Effector memory CD8-positive, alpha-beta T cell (primary cell): ENCODE measurements at places on chromosomes 11 and 22.

- DNase-seq: no peak
Observed at GRCh38 chr11:130313383-130314183, 1.1 kb downstream of the ZBTB44 start.

GRCh38 chr11:113831314-113831713, 44.1 kb downstream of the USP28 start:
- no peak for DNase-seq

DNA sequence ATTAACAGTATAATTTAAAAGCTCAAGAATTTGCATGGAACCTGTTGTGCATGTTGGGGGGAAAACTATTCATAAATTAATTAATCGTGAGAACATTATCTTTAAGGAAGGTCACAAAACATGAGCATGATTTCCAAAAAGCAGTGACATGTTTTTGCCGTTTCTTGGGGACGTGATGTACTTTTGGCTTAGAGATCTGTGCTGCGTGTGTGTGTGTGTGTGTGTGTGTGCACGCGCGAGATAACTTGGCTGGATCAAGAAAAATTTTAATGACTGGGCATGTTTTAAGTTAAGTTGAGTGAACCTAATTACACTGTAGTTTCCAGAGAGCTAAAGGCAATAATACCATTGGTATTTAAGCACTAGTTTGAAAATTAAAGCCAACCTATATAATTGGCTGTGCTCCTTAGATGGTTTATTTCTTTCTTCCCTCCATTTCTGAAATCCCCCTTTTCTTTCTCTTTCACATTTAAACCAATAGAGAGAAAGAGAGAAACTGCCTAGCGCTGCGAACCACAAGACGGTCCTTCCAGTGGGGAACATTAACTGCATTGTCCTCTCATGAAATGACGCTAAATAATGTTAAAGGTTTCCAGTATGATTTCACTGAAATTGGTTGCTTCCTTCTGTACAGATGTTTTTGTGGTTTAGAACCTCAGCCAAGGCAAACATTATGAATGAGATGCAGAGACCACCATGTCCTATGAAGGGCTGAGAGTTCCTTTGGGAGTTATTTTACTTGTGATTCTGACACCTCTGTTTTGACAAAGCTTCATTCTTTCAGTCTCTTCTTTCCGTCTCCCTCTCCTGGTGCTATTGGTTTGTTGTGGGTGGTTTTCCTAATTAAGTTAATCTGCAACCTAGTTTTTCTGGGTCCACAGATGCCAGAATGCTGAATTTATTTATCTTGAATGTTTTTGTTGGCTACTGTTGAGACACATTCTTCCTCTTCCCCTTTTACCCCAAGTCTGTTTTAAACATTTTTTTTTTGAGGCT, 51.7 kb downstream of the ZBTB16 start:
- DNase-seq: no peak

DNA sequence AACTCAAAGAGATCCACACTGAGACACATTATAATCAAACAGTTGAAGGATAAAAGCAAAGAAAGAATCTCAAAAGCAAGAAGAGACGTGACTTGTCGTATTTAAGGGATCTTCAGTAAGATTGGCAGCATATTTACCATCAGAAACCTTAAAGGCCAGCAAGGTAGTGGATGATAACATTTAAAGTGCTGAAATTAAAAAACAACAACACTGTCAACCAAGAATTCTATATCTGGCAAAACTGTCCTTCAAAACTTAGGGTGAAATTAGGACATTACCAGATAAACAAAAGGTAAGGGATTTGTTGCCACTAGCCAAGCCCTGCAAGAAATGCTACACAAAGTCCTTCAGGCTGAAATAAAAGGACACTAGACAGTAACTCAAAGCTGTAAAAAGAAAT, 11.0 kb upstream of the MUC5B start:
- DNase-seq: no peak

- DNase-seq: peak; percentile 74
Observed at GRCh38 chr22:50599816-50600455, 657 bp upstream of the MAPK8IP2 start.

- no peak for DNase-seq
Observed at GRCh38 chr11:80473562-80473961, 1032.7 kb upstream of the TENM4 start.

DNA sequence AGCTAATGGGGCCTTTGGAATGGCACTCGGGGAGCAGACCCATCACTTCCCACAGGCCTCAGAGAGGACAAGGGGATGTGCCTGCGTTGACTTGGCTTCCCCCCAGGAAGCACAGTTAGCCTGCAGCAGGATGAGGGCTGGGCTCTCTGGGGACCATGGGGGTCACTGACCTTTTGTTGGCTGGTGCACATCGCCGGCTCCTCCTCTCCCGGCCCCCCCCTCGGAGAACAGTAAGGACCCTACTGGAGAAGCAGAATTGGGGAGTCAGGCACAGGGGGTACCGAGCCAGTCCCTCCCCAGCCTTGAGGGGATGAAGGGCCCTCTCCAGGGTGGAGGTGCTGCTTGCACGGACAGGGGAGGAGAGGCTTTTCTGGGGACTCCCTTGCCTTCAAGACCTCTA, 32.8 kb downstream of the NRXN2 start:
- DNase-seq: no peak

DNA sequence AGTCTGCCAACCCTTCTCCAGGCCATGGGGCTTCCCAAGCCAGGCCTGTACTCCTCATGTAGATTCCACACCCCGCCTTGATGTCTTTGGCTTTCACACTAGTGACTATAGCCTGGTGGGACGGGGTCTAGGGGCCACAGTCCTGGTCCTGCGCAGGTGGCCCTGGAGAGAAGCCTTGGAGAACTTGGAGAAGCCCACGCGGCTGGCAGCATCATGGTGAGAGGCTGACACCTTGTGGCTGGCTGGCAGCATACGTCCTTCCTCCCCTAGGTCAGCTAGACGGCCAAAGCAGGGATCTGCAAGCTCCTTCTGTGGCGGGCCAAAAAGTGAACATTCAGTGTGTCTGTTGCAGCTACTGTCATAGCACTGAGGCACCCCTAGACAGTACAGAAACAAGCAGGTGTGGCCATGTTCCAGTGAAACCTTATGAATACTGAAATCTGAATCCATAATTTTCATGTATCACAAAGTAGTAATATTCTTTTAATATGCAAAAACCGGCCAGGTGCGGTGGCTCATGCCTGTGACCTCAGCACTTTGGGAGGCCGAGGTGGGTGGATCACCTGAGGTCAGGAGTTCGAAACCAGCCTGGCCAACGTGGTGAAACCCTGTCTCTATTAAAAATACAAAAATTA, 42.0 kb downstream of the FAM83F start:
- peak; percentile 26 for DNase-seq

DNA sequence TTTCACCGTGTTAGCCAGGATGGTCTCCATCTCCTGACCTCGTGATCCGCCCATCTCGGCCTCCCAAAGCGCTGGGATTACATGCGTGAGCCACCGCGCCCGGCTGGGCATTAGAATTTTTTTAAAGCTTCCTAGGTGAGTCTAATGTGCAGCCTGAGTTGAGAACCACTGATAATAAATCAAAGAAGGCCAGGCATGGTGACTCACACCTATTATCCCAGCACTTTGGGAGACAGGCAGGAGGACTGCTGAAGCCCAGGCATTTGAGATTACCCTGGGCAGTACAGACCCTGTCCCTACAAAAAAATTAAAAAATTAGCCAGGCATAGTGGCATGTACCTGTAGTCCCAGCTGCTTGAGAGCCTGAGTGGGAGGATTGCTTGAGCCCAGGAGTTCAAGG, 13.7 kb downstream of the MEI1 start:
- DNase-seq: no peak

GRCh38 chr22:19114984-19115552, 7.1 kb downstream of the DGCR2 start:
- no peak for DNase-seq

DNA sequence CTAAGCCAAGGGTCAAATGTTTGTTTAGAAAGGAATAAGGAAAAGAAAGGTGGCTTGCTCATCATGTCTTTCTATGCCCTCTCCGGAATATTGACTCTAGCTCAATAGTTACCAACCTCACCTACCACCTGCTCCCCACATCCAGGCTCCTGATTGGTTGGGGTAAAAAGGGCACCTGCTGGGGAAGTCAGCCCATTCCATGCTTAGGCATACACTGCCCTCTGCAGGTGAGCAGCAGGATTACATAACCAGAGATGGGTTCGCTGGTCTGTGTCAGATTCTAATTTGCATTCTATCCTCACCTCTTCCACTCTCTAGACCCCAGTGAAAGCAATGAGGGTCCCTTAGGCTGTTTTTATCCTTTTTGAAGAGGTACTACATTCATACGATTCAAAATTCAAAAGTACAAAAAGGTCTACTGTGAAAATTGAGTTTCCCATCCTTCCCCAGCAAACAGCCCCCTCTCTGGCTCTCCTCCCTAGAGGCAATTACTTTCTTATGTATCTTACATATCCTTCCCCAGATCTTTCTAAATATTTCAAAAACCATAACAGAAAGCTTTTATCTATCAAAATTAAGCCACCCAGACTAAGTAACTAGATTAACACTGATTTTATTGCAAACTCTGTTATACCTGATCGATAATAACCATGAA, 98.0 kb upstream of the ASPHD2 start:
- peak; percentile 23 for DNase-seq

DNA sequence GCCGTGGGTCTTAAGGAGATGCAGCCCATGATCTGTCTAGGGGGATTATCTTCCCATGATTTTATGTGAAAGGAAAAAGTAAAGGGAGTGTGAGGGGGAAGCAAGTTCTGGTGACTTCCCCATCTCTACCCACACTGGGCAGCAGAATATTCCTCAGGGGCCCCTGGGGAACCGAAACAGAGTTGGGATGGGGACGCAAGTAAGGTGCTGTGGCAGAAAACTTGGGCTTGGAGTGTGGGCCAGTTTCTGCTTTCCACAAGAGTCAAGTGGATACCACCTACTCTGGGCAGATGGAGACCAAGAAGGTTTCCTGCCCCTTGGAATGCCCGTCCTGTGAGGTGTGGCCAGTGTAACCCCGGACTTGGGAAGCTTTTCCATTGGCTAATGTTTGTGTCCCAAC, 64.4 kb downstream of the SGSM3 start:
- no peak for DNase-seq

GRCh38 chr11:88620568-88621130, 283.1 kb upstream of the CTSC start:
- DNase-seq: no peak

GRCh38 chr22:50267591-50268390, 2.4 kb downstream of the MAPK11 start:
- peak; percentile 20 for DNase-seq

- no peak for DNase-seq
Observed at GRCh38 chr11:126862664-126863243, 137.8 kb downstream of the KIRREL3 start.

DNA sequence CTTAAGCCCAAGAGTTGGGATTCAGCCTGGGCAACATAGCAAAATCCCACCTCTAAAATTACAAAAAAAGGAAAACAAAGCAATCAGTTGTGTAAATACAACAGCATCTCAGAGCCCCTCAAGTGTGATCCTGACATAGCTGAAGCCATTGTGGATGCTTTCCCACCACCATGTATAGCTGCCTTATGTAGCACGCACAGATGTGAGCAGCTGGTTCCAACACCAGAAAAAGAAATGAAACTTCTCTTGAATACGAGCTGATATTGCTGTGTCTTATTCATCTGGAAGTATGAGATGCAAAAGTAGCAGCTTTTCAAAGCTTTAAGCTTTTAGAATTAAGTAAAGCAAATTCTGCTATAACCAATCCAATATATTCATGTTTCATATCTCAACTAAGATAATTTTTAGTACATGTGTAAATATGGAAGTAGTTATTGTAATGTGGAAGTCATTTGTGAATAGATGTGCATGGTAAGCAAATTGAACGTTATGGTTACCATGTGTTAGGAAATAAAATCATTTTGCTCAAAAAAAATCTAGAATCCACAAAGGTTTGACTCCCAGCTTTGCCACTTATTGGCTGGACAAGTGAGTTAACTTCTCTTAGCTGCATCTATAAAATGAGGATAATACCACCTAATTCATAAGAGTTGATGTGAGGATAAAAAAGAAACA, 63.2 kb downstream of the SGSM3 start:
- DNase-seq: no peak

DNA sequence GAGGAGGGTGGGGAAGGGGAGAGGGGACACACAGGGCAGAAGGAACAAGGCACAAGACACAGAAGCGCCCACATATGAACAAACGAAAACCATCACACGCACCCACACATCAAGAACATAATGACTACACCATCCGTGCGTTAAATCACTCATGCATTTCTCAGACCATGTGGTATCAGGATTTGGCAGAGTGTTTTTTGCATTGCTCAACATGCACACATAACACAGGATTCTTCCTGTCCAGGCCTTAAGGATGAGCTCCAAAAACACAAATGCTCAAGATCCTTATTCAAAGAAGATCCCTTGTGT, 309.5 kb downstream of the CADM1 start:
- DNase-seq: no peak

- peak; percentile 50 for DNase-seq
Observed at GRCh38 chr11:67262731-67263675, 3.3 kb upstream of the GRK2 start.

GRCh38 chr11:13207665-13208594, 69.7 kb upstream of the BMAL1 start:
- no peak for DNase-seq

- DNase-seq: peak; percentile 54
Observed at GRCh38 chr22:50531546-50531961, 1.7 kb upstream of the TYMP start.

- DNase-seq: no peak
Observed at GRCh38 chr22:41830174-41830573, 2.7 kb upstream of the SREBF2 start.

GRCh38 chr11:115544422-115544948, 40.3 kb upstream of the CADM1 start:
- DNase-seq: no peak

DNA sequence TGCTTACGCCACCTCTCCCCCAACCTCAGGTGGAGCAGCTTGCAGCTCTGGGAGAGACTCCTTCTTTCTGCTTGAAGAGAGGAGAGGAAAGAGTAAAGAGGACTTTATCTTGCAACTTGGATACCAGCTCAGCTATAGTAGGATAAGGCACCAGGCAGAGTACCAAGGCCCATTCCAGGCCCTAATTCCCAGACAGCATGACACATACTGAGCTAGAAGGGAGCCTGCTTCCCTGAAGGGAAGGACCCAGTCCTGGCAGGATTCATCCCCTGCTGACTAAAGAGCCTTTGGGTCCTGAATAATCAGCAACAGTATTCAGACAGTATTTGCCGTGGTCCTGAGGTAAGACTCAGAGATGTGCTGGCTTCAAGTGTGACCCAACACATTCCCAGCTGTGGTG, 41.4 kb downstream of the PPME1 start:
- no peak for DNase-seq

DNA sequence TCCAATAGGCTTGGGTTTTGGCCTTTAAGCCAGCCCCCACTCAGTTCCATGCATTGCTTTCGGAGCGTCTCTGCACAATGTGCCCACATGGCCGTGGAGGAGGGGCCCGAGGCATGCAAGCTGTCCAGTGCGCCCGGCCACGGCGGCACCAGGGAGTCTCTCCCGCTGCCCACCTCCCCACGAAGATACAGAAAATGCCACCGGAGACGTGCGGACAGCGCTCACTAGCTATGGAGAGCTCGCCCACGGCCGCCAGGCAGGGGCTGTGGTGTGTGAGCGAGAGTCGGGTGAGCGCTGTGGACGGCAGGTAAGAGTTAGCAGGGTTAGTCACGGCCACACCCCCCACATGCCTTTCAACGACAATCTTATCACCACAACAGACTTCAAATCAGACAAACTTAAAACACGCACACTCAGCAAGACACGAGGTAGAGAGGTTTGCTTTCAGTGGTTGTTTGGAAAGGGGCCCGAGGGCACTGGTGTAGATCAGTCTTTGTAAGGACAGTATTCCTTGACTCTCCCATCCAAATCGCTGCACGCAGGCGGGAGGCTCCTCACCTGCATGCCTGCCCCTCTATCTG, 18.7 kb upstream of the BID start:
- no peak for DNase-seq
